Nephron progenitor cell (in vitro differentiated cells): ENCODE measurements at places on chromosomes 7 and 10.

DNA sequence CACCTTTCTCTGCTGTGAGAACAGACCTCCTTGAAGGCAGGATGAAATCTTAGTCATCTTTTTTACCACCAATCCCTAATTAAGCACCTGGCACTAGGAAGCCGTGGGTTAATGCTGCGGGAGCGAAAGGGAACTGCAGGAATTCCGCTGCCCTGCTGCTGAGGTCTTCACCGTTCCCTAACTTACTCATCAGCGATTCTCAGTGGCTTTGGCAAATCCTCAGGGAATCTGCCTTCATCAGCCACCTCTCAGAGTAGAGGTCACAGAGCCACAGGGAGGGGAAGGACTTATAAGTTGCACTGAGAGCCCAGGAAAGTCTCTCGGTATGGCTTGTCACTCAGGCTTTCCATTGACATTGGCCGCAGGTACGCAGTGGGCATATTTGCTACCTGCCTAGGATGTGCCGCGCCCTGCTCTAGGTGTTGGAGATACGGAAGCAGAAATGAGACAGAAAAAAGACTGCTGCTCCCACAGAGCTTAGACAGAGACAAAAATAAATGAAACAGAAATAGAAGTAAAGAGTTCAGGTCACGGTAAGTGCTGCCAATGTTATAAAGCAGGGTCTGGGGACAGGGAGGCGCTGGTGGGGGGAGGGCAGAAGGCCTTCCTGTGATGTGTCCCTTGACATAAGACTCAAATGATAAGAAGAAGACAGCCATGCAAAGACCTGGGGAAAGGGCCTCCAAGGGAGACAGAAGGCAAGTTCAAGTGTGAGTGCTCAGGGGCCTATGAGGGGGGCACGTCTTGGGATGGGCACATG lies 72.6 kb upstream of the OPALIN start:
- DNase-seq, result no peak

DNA sequence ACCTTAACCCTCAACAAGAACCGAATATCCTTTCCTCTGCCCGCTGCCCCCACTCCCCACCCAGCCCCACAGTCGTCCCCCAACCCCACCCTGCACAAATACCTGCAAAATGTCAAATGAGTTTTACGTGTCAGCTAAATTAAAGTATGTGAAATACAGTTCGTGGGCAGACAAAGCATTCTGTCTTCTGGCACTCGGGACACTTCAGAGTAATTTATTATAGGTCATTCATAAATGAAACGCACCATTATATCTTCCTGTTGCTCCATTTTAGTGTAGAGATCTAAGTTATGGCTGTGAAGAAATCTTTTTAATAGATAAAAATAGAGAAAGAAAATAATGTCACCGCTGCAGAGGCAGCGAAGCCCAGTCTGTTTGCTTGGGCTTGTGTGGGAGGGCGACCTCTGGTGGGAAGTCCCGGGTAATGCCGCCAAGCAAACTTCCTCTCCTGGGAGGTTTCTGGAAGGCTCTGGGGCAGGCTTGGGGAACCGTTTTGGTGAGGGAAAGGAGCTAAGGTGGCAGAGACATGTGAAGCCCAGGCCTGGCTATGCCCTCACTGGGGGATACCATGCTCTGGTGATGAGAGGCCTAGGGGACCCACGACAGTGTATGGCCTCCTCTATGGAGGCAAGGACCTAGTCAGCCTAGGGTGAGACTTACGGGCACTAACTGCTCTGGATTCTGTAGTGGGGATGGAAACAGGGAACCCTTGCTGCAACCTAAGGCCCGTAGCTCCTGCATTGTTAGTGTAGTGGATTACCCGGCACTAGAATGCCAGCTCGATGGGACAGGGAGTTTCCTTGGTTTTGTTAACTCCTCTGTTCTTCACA lies 604.9 kb downstream of the LRMDA start:
- peak; percentile 81 for DNase-seq

- DNase-seq, result no peak
Observed at GRCh38 chr10:36778651-36779050, 346.7 kb upstream of the ANKRD30A start.

- DNase-seq, result no peak
Observed at GRCh38 chr7:87113077-87113476, 39.2 kb upstream of the DMTF1 start.

- no peak for DNase-seq
Observed at GRCh38 chr7:80900583-80901576, 18.0 kb downstream of the SEMA3C start.

GRCh38 chr7:1844951-1845390 lies 174.9 kb downstream of the ELFN1 start:
- peak; percentile 36 for DNase-seq

- DNase-seq, result no peak
Observed at GRCh38 chr7:87797798-87798403, 78.3 kb downstream of the SLC25A40 start.

DNA sequence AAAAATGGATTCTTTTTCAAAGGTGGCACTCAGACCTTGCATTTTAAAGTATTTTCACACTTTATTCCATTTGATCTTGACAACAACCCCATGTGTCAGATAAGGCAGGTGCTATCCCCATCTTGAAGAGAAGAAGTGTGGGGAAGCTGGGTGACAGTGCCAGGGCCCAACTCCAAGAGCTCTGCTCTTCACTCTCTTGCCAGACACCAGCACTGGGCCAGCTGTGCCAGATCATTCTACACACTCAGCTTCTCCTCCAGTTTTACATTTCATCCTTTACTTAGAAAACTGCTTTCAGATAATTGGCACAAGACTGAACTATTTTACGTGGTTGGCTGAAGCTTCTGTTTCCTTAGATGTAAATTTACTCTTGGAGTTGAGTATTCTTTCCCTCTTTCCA lies 64.4 kb downstream of the ENO4 start:
- DNase-seq, result no peak

- DNase-seq, result no peak
Observed at GRCh38 chr10:72252972-72253371, 20.8 kb upstream of the DDIT4 start.

DNA sequence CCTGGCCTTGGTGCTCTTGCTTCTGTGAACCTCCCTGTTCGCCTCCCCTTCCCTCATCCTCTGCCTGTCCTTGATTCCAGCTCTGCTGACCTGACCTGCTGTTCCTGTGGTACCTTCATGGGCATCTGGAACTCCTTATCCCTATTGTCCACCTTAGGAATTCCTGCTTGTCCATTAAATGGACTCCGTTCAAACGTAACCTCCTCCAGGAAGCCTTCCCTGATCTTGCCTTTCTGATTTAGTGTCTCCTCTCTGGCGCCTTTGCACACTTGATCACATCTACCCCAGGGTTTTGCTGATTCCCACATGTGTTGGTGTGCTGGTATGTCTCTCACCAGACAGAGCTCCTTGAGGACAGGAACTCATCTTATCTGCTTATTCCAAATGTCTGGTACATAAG lies 20.9 kb downstream of the TSPAN15 start:
- no peak for DNase-seq
